Left ventricle myocardium inferior (tissue), 1 donor: ENCODE measurements at places on chromosomes 2 and 18. TPM values are rescaled to one million over a fixed set of nuclear protein-coding genes. Genes with fewer than 3 reads are reported as not detected.

GRCh38 chr2:108355906-108356734, 21.6 kb upstream of the SULT1C4 start:
- DNase-seq, result no peak

DNA sequence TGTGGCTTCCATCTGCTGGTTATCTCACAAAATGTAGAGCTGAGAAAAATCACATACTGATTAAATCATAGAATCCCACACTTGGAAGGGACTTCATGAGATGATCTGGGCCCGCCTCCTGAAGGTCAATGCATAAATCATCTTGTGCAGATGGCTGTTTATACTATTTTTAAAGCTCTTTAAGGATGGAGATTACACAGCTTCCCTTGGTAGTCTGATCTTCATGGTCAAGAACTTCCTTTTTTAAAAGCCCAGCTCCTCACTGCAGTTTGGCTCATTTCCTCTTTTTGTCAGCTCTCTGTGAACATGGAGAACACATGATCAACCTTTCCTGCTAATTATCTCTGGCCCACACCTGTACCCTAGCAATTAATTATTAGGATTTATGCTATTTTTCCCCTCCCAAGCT, 25.9 kb downstream of the GCG start:
- no peak for DNase-seq

DNA sequence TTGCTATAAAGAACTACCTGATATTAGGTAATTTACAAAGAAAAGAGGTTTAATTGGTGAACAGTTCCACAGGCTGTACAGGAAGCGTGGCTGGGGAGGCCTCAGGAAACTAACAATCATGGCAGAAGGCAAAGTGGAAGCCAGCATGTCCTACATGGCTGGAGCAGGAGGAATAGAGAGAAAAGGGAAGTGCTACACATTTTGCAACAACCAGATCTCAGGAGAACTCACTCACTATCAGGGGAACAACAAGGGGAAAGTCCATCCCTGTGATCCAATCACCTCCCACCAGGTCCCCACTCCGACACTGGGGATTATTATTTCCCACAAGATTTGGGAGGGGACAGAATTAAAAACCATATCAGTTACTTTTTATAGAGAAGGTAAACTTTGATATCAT, 273.5 kb upstream of the MMADHC start:
- DNase-seq, result no peak

DNA sequence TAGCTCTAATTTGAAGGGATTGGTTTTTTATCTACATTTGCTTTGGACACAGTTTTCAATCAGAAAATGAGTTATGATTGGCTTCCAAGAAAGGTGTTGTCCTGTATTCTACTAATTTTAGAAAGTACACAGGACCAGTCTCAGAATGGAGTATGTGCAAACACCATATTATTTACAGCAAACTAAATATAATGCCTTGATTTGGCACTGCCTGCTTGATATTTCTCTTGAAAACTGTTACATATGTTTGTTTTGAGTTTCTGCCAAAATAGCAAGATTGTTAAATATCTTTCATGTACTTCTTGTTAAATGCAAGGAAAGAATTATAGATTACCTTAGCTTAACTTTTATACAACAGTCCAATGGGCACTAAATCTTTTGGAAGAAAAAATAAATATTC, 694.9 kb downstream of the KCNJ3 start:
- DNase-seq, result no peak

DNA sequence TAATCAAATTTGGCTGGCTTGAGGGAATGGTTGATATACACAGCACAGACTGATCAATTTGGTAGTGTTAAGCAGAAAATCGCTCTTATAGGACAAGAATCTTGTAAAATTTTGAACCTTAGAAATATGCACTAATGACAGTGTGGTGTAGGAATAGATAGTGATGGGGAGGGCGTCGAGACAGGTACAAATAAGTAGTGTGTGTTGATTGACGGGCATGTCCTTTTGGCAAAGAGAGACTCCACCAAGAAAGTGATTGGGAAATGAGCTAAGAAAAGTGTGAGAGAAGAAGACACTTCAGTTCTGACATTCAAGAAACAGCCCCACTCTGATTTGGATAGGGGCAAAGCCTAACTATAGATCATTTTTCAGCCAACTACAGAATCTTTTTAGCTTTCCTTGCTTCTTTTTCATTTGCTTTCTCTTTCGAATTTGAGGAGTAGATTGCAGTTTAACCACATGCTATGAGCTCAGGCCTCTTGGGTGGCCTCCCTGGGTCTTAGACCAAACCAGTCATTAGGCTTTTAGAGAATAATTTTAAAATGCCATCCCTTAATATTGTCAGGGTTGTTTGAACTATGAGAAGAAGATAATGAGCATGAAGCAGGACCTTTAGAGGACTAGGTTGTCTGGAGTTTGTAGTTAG, 127.1 kb downstream of the CERS6 start:
- DNase-seq, result no peak

DNA sequence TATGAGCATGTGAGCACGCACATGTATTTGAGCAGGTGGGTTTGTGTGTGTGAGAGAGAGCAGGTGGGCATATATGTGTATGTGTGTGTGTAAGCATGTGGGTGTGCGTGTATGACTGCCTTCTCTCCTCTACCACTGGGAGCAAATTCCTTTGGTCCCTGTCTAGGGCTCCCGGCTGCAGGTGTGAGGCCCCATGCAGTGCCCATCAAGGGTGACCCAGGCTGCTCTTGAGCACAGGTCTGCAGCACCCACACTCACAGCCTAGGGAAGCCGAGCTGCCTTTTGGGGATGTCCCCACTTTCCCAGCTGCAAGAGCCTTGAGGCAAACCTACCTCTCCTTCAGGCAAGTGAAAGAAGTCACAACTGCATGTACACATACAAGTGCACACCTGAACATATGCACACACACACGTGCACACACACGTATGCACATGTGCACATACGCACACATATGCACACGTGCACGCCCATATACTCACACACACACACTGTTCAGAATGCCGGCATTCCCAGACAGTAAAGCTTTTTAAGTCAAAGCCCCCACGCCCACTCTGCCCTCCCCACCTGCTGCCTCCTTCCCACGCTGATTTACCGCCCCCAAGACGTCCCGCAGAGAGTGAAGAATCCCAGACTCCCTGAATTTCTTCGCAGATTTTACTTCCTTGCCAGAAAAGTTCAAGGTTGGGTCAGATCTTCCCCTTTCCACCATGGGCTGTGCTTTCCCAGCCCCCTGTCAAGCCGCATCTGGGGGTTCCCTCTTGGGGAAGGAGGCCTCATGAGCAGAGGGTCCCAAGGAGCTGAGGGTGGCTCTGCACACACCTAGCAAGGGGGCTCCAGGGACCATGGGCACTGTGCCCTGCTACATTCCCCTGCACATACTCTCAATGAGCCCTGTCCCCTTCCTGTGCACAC, 170.6 kb downstream of the TWIST2 start:
- DNase-seq, result no peak

DNA sequence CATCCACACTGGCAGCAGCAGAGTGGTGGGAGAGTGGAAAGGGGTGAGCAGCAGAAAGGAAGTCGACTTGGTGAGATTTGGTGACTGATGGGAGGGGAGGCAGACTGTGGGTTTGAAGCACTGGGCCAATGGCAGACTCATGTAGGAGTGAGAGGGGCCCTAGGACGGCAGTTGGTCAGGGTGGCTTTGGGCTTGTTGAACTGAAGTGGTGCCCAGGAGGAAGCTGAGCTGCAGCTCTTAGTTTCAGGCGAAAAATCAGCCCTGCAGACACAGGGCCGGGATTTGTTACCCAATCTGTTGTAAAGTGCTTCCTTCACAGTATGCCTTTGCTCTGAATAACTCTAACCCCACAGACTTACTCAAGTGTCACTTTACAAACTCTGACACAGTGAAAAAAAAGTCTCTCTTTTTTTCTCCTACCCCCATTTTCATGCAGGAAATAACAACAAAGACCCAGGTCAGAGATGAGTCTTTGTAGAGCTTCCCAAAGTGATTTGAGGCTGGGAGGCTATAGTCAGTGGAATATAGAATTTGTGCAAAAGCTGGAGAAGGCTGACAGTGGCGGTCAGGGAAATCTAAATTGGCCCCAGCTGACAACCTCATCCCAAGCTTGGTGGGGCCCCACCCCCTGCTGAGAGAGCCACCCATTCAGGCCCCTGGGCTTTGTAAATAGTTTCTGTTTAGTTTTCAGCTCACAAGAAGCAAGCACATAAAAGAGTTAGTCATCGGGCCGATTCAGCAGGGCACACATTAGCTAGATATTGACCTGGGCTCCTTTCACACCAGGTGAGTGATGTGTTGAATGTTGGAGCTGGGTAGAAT, 226.9 kb downstream of the VAPA start:
- no peak for DNase-seq

- DNase-seq, result no peak
These were observed 106.7 kb downstream of the GBX2 start for GRCh38 chr2:236061497-236061896.

DNA sequence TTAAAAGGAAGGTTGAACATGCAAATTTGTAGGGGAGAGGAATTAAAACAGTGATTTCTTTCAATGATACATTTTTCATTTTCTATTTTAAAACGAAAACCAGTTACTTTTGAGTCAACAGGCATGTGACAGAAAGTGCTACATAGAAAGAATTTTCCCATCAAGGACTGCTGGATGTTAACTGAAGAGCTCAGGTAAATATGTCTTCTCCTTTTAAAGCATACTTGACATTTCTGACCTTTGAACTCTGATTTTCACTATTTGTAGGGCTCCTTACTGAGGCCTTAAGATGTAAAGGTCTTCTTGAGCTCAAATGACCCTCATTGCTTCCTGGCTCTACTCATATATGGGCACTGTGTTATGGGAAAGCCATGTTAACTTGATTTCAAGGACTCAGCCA, 32.4 kb downstream of the FIGN start:
- no peak for DNase-seq

GRCh38 chr2:96409081-96409819, 73.7 kb downstream of the NCAPH start:
- no peak for DNase-seq

DNA sequence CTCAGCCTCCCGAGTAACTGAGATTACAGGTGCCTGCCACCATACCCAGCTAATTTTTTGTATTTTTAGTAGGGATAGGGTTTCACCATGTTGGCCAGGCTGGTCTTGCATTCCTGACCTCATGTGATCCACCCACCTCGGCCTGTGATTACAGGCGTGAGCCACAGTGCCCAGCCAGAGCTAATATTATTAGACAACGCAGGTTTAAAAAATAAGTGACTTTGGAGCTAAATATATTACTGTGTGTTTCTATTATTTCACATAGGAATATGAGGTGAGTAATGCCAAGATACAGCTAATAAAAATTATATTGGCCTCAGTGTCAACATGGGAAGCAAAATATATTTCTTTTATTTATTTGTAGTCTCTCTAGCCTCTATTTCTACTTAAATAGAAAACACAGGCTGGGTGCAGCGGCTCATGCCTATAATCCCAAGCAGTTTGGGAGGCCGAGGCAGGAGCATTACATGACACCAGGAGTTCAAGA, 120.2 kb downstream of the C2orf74 start:
- no peak for DNase-seq

- DNase-seq, result no peak
These were observed 4.5 kb downstream of the GFPT1 start for GRCh38 chr2:69382547-69382946.

DNA sequence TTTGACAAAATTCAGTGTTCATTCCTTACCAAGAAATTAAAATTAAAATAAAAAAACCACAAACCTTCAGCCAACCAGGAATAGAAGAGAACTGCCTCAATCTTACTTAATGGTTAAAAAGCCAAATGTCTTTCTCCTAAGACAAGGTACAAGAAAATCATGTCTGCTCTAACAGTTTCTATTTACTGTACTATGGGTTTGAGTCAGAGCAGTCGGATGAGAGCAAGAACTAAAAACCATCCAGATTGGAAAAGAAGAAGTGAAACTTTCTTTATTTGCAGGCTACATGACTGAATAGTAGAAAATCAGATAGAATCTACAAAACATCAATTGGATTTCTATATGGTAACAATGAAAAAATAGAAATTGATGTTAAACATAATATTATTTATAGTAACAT, 555.5 kb upstream of the TNP1 start:
- DNase-seq, result no peak

DNA sequence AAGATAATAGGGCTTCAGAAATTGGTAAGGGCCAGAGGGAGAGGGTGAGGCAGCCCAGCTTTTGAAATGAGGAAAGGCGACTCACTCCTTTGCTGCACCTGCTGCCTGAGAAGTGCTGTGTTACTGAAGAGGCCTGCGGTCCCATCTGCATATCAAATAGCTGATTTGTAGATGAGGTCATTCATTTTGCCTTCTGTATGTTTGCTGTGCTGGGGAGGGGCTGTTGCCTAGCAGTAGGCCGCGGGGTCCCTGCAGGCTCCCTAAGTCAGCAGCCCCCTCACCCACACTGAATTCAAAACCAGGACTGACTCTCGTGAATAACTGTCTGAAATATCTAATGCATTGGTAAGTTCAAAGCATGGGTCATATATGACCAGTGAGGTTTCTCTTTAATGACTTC, 377.2 kb downstream of the SOX11 start:
- DNase-seq, result no peak

DNA sequence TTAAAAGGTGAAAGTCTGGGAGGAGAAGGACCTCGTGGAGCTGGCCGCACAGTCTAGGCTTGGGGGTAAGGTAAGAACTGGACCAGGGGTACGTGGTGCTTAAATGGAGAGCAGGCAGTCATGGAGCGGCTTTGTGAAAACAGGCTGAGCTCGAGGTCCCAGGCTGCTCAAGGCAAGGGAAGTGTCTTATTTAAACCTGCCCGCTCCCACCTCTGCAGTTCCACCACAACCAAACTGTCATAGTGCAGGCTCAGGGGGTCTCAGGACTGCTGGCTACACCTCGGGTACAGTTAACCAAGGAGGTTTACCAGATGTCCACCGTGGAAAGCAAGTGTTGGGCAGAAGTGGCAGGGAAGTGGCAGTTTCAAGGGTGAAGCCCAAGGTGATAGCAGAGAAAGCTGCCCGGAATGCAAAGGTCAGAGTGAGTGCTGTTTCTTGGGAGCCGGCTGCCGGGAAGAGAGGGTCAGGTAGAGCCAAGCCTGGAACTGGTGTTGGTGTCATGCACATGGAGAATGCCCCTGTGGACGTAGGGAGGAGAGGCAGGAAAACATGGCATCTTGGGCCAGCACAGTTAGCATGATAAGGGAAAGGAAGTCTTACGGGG, 203.3 kb downstream of the GBX2 start:
- DNase-seq, result no peak

DNA sequence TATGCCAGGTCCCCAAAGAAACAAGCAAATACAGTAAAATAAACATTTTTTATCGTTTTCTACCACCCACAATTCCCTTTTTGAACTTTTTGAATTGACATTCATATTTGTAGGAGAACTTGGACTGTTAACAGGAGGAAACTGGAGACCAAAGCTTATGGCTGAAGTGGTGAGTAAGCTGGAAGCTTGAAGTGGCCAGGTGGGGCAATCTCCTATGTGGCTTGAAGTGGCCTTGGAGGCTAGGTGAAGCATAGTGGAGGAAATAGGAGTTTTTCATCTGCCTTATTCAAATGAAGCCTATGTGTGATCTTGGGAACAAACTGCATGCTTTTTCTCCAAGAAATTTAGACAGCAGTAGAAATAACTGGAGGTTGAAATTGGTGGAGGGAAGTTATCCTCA, 962.9 kb upstream of the FANCL start:
- no peak for DNase-seq

AFTPH gene
- 11.3 TPM for total RNA-seq

MSTN gene
- not detected for total RNA-seq

LOXHD1 gene
- total RNA-seq, result 0.49 TPM

GALNT14 gene
- total RNA-seq, result 0.14 TPM

CCDC121 gene
- 6.8 TPM for total RNA-seq

ZNF804A gene
- not detected for total RNA-seq

SIX2 gene
- 0.91 TPM for total RNA-seq
